GM10248 (cell line): ENCODE measurements at places on chromosomes 1 and 21.

- DNase-seq = no peak
These were observed 4.5 kb upstream of the COL16A1 start for GRCh38 chr1:31708324-31708723.

DNA sequence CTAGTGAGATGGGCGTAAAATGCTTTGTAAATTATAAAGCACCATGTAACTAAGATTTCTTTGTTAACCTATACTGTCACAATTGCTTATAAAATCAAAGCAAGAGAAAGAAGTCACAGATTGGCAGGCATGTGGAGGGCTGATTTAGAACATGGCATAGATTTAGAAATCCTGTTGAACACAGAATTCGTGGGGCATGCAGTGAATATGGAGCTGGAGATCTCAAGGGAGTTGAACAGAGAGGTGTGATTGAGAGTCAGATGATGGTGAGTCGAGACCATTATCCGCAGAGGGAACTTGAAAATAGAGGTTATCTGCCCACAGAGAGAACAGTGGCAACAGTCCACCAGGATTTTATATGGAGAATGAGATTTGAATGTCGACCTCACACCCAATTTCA is 27.6 kb downstream of the PBX1 start:
- DNase-seq = no peak

DNA sequence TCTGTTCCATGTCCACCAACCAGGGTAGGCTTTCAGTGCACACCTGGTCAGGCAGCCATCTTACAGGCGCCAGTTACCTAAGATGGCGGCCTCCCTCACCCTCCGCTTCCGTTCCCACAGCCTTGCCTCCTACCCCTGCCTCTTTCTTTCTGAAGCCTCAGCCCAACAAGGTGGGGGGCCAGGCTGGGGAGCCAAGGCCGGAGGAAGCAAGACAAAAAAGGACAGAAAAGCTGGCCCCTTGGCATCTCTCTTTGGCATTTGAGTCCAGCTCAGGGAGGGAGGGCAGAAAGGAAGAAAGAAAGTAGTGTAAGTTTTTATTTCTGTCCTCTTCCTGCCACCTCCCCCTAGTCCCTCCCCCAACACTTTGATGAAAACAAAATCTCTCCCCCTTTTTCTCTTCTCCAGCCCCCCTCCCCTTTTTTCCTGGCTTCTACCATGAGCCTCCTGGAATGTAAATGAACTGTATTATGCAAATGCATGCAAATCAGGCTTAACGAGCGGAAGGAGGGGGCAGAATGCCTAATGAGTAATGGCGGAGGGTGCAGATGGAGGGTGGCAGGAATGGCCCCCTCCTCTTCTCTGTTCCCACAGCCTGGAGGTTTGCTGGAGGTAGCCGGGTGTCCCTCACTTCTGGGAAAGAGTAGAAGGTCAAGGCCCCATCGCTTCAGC is 43.8 kb downstream of the RHBG start:
- no peak for DNase-seq

DNA sequence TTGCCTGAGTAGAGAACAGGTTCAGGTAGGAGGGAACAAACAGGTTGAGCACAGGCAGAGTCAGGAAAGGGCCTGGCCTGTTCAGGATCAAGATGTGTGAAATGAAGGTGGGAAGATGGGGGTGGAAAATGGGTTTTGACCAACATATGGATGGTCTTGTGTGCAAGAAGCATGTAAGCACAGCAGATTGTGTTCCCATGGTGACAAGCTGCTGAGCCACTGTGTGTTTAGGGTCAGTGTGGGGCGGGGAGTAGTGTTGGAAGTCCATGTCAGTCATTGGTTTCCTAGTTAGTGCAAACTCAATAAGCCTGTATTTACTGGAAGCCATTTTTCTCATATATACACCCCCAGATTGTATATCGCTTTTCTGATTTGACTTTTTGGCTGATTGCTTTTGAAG is 111.9 kb downstream of the CAMTA1 start:
- no peak for DNase-seq

GRCh38 chr1:150976879-150977694 is 2.5 kb upstream of the CERS2 start:
- no peak for DNase-seq

DNA sequence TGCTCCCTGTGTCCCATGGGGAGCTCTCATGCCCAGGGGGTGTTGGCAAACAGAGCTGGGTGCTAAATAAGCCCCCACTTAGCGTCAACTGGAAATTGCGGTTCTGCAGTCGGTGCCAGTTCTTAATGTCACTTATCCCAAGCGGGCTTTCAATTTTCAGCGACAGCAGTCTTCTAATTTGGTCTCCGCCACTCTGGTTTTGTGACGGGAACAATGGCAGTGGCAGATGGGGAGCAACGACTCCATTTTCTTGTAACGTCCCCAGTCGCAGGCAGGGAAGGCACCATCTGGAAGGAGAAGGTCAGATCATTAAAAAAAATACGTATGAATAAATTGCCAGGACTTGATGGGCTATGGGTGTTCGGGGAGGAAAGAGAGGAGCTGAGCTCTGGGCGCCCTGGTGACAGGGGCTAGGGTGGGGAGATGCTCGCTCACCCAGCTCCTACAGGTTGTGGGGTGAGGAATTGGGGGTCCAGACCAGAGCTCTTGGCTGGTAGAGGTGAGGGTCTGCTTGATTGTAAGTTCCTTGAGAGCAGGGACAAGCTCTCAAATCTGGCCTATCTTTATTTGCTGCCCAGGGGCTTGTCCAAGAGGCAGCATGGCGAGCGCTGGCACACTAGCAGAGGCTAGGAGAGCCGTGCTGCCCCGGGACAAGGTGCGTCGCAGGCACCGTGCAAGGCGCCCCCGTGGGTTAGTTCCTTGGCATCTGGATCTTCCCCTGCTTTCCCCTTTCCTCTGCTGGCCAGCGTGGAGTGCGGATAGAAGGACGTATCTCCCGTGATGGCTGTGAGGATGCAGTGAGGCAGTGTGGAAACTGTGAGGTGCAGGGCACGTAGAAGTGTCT is 105.8 kb downstream of the ARHGEF10L start:
- no peak for DNase-seq

- DNase-seq = no peak
These were observed 104.4 kb downstream of the TM2D1 start for GRCh38 chr1:61620536-61620935.

DNA sequence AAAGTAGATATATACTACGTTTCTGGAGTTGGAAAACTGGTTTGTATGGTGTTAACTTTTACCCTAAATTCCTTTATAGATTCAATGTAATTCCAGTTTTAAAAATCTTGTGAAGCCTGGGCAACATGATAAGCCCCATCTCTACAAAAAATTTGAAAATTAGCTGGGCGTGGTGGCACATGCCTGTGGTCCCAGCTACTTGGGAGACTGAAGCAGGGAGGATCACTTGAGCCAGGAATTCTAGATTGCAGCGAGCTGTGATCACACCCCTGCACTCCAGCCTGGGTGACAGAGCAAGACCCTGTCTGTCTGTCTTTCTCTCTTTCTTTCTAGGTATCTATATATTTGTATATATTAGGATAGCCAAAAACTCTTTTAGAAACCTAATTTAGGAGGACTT is 141.9 kb downstream of the CLEC20A start:
- DNase-seq = no peak

DNA sequence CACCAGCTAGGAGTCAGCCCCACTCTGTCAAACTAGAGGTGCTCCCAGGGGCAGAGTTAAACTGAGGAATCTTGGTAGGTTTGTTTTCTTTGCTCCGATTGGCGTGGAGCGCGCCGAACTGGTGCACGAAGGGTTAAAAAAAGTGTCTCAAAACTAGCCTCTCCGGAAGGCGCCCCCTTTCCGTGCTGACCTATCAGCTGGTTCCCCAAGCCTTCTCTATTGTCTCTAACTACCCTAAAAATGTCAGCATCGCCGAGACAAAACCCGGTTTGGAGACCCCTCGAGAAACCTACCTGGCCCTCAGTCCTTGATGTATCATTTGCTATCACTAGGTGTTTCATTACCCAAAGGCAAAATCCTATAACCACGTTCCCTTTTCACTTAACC is 2.2 kb downstream of the TGFB2 start:
- no peak for DNase-seq

GRCh38 chr1:182998482-182998881 is 24.7 kb upstream of the LAMC1 start:
- no peak for DNase-seq

GRCh38 chr1:160377585-160378206 is 10.8 kb downstream of the NHLH1 start:
- no peak for DNase-seq

DNA sequence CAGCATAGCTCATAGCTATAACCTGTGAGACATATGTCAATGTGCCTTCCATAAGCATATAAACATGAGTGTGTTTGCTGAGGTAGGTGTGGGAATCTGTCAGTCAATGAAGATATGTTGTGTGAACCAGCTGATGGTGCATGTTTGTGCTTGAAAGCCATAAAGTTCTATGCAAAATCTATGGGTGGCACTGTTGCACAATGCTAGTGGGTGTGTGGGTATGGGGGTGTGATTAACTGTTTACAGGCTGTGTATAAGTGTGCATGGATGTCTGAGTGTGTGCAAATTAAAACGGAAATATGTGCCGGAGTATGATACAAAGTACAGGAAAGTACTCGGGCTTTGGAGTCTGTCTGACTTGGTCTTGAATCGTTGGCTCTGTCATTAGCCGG is 1.0 kb upstream of the ATP2B4 start:
- DNase-seq = peak; percentile 54

- DNase-seq = no peak
These were observed 128.0 kb downstream of the PRRX1 start for GRCh38 chr1:170791941-170792340.

DNA sequence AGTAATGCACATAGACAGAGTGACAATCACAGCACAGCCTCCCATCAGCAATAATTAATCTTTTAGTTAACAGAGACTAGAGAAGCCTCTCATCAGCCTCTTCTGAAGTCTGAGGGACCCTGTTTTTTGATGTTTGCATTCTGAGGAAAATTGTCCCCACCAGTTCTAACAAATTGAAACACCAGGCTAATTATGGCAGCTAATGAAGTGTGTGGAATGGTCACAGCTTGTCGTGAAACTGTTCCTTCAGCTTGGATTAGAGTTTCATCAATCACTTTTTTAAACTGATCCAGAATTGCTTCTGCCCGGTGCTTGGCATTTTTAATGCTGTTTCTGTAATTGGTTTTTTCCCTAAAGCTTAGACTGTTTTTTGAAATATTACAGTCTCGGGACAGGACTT is 208.0 kb downstream of the SPATA17 start:
- DNase-seq = no peak

- DNase-seq = no peak
These were observed 33.1 kb upstream of the GORAB start for GRCh38 chr1:170498876-170499275.

DNA sequence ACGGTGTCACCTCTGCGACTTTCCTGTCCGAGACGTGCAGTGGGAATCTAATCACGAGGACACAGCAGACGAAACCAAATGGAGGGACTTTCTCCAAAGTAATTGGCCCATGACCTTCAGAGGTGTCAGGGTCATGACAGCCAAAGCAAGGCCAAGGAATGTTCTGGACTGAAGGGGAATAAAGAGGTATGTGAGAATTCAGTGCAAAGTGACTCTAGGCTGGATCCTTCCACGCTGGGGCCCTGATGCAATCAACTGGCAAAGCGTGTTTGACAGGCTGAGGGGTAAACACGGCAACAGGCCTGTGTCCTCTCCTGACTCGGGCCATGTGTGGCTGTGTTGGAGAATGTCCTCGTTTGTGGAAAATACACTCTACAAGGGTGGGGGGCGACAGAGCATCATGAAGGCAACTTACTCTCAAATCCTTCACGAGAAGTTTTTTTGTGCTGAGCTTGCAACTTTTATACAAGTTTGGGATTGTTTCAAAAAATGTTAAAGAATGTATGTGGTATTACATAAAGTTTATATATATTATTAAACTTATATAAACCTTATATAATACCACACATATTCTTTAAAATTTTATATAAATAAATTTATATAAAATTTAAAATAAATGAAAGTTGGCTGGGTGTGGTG is 1.7 kb downstream of the CFAP74 start:
- no peak for DNase-seq

- no peak for DNase-seq
These were observed 13.2 kb upstream of the UMODL1 start for GRCh38 chr21:42057851-42058437.

DNA sequence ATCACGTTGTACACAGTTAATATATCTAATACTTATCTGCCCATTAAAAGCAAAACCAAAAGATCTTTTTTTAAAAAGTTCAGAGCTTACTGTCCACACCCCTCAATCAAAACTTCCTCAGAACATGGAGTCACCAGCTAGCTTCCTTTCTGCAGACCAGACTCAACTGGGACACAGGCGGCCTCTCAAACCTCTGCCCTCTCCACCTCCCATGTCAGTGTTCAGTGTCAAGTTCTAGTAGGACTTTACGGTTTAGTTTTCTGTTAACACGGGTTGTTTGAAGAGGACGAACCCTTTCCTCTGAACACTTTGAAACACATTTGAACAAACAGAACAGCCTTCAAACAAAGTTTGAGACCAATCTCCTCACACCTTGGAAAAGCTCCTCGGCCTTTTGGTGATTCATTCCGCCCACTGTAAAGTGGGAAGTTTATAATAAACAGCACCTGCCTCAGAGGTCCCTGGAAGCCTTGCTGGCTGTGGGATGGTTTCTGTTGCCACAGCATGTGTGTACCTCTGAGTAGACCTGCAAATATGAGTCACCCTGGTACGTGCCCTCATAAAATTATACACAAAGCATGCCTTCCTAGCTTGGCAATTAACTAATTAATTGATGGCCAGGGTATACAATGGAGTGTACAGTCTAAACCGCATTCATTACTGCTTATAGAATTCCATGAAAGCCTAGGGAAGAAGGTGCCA is 48.4 kb upstream of the SIPA1L2 start:
- DNase-seq = no peak

GRCh38 chr1:198443365-198444233 is 96.9 kb downstream of the ATP6V1G3 start:
- no peak for DNase-seq

GRCh38 chr1:220544901-220545303 is 17.0 kb downstream of the MARK1 start:
- no peak for DNase-seq

DNA sequence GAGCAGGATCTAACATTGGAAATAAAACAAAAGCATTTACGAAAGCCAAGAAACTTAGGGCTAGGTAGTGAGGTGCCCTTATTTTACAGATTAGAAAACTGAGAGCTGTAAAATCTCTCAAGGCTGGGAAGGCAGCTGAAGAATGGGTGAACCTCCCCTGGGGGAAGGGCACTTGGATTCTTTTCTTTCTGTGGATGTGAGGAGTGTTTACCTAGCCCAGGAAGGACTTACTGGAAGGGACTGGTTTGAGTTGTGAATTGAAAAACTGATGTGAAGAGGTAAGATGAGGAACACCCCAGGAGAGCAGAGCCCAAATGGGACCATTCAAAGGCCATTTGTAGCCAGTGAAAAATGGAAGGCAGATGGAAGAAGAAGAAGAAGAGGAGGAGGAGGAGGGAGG is 74.7 kb upstream of the NGF start:
- no peak for DNase-seq

GRCh38 chr1:58823481-58824010 is 39.7 kb upstream of the JUN start:
- DNase-seq = no peak

DNA sequence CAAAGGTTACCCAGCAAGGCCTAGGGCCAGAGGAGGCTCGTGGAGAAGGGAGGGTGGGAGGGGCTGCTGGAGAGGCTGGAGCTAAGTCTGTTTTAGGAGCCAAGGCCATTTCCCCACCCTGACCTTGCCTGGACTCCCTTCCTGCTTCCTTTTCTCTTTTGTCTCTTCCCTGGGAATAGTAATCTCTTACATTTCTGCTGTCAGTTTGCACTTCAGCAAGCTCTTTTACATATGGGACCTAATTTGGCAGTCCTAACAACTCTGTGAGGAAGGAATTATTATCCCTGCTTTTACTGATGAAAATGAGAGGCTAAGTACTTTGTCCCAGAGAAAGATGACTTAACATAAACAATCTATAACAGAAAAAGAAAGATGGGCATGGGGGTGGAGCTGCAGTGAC is 13.8 kb downstream of the OPTC start:
- DNase-seq = no peak
